ENCODE measurements at places on chromosomes 6 and 20.

DNA sequence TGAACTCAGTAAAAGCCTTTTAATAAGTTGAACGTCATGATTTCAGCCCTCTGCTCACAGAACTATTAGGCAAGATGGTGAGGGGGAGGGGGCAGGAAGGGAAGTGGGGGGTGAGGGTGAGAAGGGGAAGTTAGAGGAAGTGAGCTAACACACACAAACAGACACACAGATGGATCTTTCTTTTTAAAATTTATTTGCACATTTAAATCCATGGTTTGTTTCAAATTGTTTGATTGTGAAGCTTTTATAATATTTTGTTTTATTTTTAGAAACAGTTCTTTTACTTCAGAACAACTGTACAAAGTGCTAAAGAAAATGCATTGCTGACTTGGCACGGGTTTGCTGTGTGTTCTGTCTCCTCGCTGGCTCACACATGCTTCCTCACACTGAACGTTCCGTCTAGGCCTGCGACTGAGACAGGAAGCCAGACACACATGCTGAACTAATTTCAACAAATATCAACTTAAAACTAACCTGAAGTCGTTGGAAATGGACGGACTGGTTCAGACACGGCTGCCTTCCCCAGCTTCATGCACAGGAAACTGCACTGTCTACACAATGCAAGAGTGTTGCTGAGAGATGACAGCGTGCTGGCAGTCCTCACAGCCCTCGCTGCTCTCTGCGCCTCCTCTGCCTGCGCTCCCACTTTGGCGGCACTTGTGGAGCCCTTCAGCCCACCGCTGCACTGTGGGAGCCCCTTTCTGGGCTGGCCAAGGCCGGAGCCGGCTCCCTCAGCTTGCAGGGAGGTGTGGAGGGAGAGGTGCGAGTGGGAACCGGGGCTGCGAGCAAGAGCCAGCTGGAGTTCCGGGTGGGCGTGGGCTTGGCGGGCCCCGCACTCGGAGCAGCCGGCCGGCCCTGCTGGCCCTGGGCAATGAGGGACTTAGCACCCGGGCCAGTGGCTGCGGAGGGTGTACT lies 8.1 kb upstream of the ZBP1 start:
- DNase-seq = no peak

- DNase-seq = no peak
Observed at GRCh38 chr6:144160431-144161005, 10.2 kb downstream of the STX11 start.

GRCh38 chr6:111943726-111944125 lies 70.5 kb upstream of the FYN start:
- DNase-seq = no peak

- DNase-seq = no peak
Observed at GRCh38 chr6:112997421-112998085, 650.4 kb downstream of the RFPL4B start.

DNA sequence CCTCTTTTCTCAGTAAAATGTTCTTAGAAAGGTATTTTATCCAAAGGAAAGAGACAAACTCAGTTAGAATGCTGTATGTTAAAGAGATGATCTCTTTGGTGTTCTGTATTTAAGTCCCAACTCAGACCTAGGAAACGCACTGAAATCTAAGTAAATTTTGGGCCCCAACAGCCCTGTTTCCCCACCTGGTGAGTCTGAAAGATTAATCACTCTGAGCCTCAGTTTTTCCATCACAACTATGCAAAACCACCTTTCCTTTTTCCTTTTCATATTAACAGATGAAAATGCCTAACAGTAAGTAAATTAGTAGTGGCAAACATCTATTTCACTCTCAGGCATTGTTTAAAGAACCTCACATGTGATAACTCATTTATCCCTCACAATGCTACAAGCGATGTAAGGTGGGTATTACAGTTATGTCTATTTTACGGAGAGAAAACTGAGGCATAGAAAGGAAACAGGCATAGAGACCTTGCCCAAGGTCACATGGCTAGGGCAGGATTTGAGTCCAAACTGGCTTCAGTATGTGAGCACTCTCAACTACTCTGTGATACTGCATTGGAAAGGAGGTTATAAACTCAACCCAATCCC lies 36.0 kb upstream of the FAM83C start:
- DNase-seq = peak; percentile 7

GRCh38 chr20:3818155-3819151 lies 1.9 kb upstream of the AP5S1 start:
- peak; percentile 92 for DNase-seq

DNA sequence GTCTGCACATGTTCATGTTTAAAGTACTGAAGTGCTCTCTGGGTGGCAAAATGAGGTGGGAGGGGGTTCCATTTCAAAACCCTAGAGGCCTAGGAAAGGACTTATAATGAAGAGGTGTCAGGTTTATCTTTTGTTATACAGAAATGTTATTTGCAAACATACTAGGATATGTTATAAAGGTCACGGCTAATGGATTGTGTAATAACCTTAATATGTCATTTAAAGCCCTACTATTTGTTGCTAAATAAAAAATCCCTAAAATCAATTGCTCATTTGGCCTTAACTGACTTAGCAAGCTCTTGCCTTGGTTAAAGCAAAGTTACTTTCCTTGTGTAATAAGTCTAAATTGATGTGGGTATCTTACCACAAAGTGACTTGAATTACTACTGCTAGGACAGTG lies 8.8 kb downstream of the NKX2-4 start:
- no peak for DNase-seq

GRCh38 chr20:64063389-64064144 lies 569 bp downstream of the TCEA2 start:
- DNase-seq = no peak

GRCh38 chr6:109516929-109517328 lies 33.9 kb upstream of the ZBTB24 start:
- no peak for DNase-seq

DNA sequence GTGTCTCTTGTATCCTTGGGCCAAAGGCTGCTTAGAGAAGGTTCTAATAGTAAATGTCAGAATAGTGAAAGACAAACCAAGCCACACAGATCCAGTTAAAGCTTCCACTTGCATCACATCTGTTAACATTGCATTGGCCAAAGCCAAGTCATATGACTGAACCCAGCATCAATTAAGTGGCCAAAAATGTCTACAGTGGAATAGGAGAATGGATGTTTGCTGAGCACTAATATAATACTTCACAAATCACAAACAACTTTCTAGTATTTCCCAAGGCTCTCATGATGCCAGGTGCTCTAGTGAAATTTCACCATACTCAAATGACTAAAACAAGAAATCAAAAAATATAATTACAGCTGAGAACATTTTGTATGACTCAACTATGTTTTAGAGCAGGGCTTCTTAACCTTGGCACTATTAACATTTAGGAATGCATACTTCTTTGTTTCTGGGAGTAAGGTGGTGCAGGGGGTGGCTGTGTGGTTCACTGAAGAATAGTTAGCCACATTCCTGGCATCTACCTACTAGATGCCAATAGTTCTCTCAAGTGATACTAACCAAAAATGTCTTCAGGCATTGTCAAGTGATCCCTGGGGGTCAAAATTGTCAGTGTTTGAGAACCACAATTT lies 148.0 kb upstream of the SPTLC3 start:
- no peak for DNase-seq
